ENCODE measurements at places on chromosomes 7 and 10.

GRCh38 chr10:102675011-102675665, 30.9 kb downstream of the TRIM8 start:
- DNase-seq, result peak; percentile 54

- DNase-seq, result peak; percentile 70
Observed at GRCh38 chr10:79320820-79321493, 26.3 kb upstream of the PPIF start.

GRCh38 chr7:112668561-112668960, 121.6 kb downstream of the TMEM168 start:
- DNase-seq, result no peak

GRCh38 chr10:52316001-52316400, 1.9 kb downstream of the DKK1 start:
- no peak for DNase-seq

GRCh38 chr7:17709127-17709526, 231.2 kb downstream of the SNX13 start:
- no peak for DNase-seq

DNA sequence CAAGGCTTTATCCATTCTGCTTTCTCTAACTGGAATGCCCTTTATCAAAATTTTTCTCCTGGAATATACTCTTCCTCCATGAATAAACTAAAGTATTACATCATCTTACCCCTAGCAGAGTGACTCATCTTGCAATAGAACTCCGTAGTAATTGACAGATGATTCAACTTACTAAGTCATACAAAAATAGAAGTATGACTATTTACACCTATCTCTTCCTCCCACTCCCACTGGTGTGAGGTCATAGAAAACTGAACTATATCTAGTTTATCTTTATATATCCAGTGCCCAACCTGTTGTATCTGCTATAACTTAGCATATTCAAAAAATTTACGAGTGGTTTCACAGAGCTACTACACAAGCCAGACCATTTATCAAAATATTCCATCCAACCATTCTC, 26.1 kb downstream of the ABCB1 start:
- DNase-seq, result no peak

DNA sequence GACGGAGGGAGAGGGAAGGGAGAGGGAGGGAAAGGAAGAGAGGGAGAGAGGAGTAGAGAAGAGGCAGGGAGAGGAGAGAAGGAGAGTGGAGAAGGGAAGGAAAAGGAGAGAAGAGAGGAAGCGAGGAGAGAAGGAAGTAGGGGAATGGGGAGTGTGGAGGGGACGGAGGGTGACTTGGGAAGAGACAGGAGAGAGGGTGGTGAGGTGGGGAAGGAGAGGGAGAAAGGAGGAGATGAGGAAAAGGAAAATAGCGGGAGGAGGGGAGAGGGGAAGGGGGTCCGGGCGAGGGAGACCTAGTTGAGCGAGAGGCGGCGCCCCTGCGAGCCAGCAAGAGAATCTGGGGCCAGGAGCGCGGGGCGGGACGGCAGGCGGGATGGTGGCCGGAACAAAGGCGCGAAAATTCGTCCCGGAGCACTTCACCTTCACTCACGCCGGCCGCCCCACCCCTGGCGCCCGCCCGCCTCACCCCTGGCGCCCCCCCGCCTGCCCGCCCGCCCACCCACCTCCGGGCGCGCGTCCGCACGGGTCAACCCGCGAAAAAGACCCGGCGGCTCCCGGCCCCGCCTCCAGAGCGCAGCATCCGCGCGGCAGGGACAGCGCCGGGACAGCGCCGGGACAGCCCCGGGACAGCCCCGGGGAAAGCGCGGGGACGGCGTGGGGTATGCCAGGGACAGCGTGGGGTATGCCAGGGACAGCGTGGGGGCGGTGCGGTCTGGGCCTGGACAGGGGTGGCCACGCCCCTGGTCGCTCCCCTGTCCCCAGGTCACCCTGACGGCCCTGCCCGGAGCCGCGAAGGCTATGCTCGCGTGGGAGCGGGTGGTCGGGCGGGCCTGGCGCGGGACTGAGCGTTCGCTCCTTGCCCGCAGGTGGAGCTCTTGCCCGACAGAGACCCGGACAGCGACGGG, 4.2 kb downstream of the VSTM2A start:
- no peak for DNase-seq

GRCh38 chr10:79376078-79376628, 28.9 kb downstream of the PPIF start:
- peak; percentile 50 for DNase-seq

GRCh38 chr7:95209276-95209675, 115.1 kb downstream of the PON1 start:
- DNase-seq, result no peak

GRCh38 chr7:37390114-37390513, 58.5 kb downstream of the ELMO1 start:
- DNase-seq, result no peak

- no peak for DNase-seq
Observed at GRCh38 chr10:31118556-31118955, 86.9 kb upstream of the ZNF438 start.

DNA sequence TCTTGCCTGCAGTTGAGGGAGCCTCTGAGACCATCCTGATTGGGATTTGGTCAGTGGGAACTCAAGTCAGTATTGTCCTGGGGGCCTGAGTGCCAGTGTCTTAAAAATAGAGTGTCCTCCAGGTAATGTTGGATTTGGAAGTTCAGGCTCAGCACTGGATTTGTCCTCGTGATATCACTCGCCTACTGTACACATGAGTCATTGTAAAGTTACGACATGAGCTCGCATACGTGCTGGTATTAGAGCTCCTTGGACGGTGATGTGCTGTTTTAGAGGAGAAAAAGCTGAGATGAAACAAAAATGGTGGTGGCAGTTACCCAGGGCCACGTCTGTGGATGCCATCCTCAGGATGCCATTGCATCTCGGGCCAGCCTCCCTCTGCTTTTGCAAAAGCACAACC, 78.2 kb downstream of the MGMT start:
- DNase-seq, result no peak

- DNase-seq, result no peak
Observed at GRCh38 chr7:13032576-13032975, 345.1 kb downstream of the ARL4A start.

- no peak for DNase-seq
Observed at GRCh38 chr10:112442063-112442462, 4.7 kb downstream of the ZDHHC6 start.

DNA sequence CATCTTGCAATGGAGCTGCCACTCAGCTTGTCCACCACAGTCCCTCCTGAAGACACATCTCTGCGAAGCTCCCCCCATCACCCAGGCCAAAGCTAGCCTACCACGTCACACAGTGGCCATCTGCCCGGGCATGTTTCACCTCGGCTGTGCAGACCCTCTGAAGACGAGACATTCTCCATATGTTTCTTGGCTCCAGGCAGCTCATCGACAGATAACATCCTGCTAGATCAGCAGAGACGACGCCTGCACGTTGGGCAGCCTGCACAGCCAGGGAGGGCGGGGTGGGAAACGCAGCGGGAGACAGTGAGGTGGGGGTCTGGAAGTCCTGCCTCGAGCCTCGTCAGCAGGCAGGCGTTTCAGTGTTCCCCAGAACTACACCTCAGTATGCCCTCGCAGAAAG, 53.0 kb downstream of the PTPRN2 start:
- no peak for DNase-seq

- no peak for DNase-seq
Observed at GRCh38 chr10:104036518-104037260, 49.0 kb downstream of the COL17A1 start.

- no peak for DNase-seq
Observed at GRCh38 chr7:91929463-91929862, 11.2 kb upstream of the AKAP9 start.

DNA sequence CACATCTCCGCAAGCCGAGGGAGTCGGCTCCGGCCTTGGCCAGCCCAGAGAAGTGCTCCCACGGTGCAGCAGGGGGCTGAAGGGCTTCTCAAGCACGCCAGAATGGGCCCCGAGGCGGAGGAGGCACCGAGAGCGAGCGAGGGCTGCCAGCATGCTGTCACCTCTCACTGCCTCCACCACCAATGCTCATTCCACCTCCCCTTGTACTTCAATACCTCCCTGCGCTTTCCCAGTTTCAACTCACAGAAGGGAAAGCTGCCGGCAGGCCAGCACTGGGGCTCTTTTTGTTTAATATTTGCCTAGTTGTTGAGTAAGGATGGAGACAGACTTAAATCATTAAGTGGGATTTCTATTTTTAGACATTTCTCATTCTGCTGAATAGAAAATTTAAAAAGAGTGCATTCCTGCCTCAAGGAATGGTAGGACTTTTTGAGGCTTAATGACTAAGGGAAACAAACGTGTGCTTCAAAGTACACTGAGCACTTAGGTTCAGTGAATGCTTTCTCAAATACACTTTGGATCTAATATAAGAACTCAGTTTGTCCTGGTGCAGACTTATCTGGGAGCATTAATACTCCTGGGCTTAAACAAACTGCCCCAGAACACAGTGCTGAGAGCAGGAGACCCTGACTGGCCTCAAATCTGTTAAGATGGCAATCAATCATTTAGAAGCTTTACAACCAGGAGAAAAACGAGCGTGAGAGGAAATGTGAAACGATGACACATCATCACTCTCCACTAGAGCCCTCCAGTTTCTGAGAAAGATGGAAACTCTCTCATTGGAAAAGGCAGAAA, 131.2 kb downstream of the RALA start:
- DNase-seq, result no peak

DNA sequence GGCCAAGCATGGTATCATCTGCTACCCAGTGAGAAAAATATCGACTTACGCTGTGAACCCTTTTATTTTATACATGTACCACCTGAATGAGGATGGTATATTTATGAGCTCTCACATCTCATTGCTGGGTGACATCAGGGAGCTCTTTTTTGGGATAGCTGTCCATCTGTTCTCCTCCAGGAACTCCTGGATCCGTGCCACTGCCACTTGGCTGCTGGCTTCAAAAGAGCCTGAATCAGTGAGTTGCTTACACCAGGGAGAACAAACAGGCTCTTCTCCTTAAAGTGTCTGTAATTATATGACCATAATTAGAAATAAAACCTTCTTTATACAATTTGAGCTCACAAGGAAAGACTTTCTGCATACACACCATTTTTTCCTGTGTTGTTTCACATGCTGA, 106.2 kb downstream of the KAT6B start:
- DNase-seq, result no peak

- no peak for DNase-seq
Observed at GRCh38 chr7:50353201-50353600, 48.7 kb downstream of the IKZF1 start.

- peak; percentile 67 for DNase-seq
Observed at GRCh38 chr7:30479202-30480120, 877 bp upstream of the NOD1 start.

DNA sequence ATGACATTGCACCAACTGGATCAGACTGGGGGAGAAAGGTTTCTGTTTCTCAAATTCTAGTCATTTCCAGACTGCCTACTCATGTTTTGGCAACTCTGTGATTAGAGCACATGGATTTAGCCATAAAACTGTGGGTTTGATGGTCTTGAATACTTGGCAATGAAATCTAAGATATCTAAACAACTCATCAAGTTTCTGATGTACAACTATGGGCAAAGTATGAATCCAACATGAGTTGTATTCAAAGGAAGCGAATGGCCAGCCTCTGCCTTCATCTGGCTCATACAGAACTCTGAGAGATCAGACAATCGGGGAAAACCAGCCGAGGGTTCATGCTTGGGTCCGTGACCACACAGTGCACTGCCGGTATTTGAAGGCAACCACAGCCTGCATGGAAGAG, 144.3 kb downstream of the ADAM12 start:
- DNase-seq, result no peak

DNA sequence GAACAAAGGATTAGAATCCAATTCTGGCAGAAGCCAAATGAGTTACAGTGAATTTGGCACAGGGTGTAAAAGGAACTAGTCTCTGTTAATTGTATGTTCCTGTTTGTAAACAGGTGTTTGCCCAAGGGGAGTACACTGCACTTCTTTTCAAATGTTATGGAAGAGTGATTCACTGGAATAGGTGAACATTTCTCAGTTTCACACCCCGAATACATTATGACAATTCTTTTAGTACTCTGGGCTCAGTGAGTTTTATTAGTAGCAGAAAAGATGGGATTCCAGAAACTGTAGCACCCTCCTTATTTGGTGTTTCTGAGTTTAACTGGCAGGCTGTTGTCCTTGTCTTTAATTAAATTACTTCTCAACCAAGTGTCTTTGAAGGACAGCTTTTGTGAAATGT, 329.2 kb downstream of the BBS9 start:
- DNase-seq, result no peak

DNA sequence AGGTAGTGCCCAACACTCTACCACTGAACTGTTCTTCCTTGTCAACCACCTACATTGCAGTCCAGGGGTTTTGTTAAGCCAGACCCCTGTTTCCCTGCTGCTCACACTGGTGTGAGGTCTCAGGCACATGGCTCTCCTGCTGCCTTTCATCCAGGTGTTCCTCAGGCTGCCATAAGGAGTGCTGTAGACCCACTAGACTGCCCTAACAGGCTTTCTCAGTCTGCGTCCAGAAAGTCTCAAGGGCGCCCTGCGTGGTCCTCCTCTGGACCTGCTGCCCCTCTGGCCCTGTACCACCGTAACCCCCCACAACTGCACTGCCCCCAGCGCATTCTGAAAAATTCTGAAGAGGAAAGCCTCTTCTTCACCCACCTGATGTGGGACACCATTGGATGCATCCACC, 225.7 kb upstream of the ANKRD30A start:
- DNase-seq, result no peak

- no peak for DNase-seq
Observed at GRCh38 chr10:119479532-119479931, 63.0 kb downstream of the RGS10 start.

DNA sequence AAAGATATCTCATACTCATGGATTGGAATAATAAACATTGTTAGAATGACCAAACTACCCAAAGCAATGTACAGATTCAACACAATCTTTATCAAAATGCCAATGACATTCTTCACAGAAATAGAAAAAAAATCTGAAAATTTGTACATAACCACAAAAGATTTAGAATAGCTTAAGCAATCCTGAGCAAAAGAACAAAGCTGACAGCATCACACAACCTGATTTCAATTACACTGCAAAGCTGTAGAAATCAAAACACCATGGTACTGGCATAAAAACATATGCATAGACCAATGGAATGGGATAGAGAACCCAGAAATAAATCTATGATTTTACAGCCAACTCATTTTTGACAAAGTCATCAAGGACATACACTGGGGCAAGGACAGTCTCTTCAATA, 130.0 kb upstream of the TMEM72 start:
- no peak for DNase-seq

GRCh38 chr7:24477398-24478136, 95.7 kb upstream of the PALS2 start:
- no peak for DNase-seq

- no peak for DNase-seq
Observed at GRCh38 chr7:94913391-94913790, 6.0 kb downstream of the PPP1R9A start.

- DNase-seq, result no peak
Observed at GRCh38 chr10:13993169-13993568, 337.6 kb downstream of the FRMD4A start.

DNA sequence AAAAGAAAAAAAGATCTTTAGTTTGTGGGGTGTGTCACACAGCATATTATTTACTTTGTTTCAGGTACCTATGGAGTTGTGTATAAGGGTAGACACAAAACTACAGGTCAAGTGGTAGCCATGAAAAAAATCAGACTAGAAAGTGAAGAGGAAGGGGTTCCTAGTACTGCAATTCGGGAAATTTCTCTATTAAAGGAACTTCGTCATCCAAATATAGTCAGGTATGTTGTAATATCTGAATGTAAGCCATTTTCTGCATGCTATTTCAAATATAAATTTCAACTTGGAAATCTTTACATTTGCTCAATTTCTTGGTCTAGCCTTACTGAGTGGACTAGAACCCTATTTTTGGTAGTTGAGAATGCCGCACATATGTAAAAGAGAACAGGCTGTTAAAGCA, 6.4 kb downstream of the CDK1 start:
- no peak for DNase-seq
